ENCODE measurements at places on chromosomes 1 and 21. TPM values are rescaled to one million over a fixed set of nuclear protein-coding genes. Genes with fewer than 3 reads are reported as not detected.

GRCh38 chr1:185720633-185721272 lies 13.4 kb upstream of the HMCN1 start:
- H3K4me1 ChIP-seq: no peaks in the 10 kb centered on the region
- no peak overlapping the region for H3K4me3 ChIP-seq
- no peak for DNase-seq
- H3K27ac ChIP-seq: no peak overlapping the region

GRCh38 chr1:180181048-180181447 lies 26.4 kb downstream of the QSOX1 start:
- no peak overlapping the region for H3K27ac ChIP-seq
- no peaks in the 10 kb centered on the region for H3K27me3 ChIP-seq
- H3K4me1 ChIP-seq: no peaks in the 10 kb centered on the region
- H3K4me3 ChIP-seq: no peak overlapping the region
- DNase-seq: no peak

DNA sequence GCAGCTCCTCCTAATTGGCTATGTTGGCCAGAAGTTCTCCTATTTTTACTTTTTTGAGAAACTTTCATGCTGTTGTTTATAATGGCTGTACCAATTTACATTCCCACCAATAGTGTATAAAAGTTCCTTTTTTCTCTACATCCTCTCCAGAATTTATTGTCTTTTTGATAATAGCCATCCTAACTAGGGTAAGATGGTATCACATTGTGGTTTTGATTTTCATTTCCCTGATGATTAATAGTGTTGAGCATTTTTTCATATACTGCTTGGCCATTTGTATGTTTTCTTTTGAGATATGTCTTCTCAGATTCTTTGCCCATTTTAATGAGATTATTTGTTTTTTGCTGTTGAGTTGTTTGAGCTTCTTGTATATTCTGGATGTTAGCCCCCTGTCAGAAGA lies 46.8 kb downstream of the NTMT2 start:
- no peak overlapping the region for H3K27ac ChIP-seq
- no peak for DNase-seq
- H3K4me3 ChIP-seq: no peak overlapping the region
- H3K36me3 ChIP-seq: no peaks in the 10 kb centered on the region

- no peak for DNase-seq
- no peaks in the 10 kb centered on the region for H3K36me3 ChIP-seq
- H3K27ac ChIP-seq: no peak overlapping the region
- no peak overlapping the region for H3K4me3 ChIP-seq
- H3K27me3 ChIP-seq: no peaks in the 10 kb centered on the region
These were observed 385.4 kb downstream of the DISC1 start for GRCh38 chr1:232011961-232012360.

CLIC6 gene
- 3.0 TPM for total RNA-seq

All from ovary (tissue), 10 donors.